Hepatic stellate cell (primary cell): ENCODE measurements at places on chromosomes 5 and 9.

- DNase-seq = no peak
These were observed 460.8 kb downstream of the MTRR start for GRCh38 chr5:8329773-8330172.

DNA sequence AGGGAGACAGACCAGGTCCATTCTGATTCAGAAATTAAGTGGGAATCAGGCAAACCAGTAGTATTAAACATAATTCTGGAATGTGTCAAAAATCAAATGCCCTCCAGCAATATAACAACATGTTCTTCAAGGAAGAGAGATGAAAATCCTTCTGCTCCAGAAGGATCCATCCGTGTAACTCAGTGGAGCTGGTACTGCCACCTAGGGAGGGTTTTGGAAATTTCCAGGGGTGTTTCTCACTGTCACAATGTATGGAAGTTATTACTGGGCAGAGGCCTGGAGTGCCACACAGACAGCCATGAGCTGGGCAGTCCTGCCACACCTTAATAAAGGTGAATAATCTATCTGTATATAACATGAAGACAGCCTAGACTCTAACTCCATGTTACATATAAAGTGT, 87.5 kb downstream of the TTLL11 start:
- peak; percentile 55 for DNase-seq

DNA sequence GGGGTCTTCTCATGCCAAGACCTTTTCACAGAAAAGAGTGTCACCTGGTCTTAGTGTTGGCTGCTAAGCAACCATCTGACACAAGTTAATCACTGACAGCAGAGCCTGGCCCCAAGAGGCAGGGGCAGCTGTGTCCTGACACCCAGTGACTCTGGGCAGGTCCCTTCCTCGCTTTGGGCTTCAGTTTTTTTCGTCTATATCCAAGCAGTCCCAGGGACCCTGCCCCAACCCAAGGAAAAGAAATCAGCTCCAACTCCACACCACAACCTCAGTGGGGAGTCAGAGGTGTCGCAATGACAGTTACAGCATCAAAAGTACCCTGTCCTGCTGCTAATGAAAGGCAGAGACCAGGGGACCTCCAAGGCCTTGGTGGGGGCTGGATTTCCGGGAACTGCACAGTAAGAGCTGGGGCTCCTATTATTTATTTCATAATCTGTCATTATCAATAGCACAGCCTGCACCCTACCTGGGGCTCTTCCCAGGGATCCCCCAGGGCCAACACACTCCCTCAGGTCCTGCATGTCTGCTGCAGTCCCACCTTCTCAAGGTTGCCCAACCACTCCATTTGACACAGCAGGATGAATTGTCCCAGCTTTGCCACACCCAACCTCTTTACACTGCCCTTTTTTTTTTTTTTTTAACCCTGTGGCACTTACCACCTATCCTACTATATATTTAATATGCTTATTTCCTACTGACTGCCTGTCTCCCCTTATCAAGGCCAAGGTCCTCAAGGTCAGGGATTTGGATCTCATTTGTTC, 9.4 kb downstream of the ANKS6 start:
- DNase-seq = no peak

DNA sequence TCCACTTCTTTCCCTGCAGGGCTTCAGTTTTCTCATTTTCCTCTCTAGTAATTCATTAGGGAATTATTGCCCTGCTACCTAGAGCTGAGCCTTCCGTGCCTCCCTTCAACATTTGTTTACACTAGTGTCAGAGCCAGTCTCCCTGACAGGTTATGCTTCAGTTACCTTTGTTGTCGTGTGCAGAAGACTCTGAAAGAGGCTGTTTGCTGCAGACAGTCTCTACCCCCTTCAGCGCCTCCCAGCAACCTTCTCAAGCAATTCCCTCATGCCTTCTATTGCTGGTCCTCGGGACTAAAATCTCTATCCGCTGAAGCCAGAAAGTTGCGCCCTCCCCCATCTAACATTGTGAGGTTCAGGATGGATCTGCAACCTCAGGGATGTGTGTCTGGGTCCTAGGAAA, 12.8 kb downstream of the RALGPS1 start:
- DNase-seq = no peak

GRCh38 chr9:126842977-126843799, 17.3 kb upstream of the ZBTB34 start:
- DNase-seq = no peak

- DNase-seq = no peak
These were observed 96.5 kb upstream of the ERCC6L2 start for GRCh38 chr9:95778957-95779356.

DNA sequence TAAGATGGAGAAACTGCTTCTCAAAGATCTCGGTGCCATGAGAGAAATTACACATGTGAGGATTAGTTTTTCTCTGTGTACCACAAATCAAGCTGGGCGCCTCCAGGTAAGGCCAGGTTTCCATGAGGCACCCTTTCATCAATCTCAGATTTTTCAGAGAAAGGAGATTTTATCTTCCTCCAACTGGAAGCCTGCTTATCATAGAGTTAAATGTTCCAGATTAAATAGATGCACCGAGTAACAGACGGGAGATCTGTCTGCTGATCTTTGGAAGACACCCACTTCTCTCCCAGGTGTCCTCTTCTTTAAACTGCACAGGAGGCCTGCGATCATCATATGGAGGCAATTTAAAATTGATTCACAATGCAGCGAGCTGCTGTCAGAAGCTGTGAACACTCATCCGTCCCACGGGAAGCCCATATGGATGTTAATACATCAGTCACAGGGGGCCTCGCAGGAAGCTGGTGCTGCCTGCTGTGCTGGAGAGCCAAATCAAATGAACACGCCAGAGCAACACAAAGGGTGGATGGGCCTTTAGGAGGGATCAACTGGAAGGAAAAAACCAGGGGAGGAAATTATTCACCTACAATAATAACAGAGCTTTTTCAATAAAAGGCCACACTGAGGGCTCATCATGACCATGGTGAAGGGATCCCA, 93.3 kb downstream of the TLE1 start:
- no peak for DNase-seq

DNA sequence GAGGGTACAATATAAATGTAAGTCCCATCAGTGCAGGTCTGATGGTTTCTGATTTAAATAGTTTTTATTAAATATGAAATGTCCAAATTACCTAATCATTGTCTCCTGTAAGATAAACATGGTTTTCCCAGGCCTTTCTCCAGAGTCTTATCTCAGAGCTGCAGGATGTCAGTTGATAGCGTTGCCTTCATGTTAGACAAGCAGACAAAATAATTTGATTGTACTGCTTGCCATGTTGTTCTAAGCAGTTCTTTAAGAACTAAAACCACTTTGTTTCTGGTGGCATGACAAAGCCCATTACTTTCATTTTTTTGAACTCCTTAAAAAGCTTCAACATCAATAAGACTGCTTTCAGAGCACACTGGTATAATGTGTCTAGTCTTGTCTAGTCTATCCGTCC, 1073.5 kb downstream of the MAT2B start:
- no peak for DNase-seq

GRCh38 chr5:8005416-8005815, 136.5 kb downstream of the MTRR start:
- DNase-seq = no peak

- DNase-seq = no peak
These were observed 251.6 kb upstream of the HAPLN1 start for GRCh38 chr5:83972236-83972635.

GRCh38 chr9:128034821-128035652, 32.1 kb downstream of the NAIF1 start:
- peak; percentile 87 for DNase-seq

DNA sequence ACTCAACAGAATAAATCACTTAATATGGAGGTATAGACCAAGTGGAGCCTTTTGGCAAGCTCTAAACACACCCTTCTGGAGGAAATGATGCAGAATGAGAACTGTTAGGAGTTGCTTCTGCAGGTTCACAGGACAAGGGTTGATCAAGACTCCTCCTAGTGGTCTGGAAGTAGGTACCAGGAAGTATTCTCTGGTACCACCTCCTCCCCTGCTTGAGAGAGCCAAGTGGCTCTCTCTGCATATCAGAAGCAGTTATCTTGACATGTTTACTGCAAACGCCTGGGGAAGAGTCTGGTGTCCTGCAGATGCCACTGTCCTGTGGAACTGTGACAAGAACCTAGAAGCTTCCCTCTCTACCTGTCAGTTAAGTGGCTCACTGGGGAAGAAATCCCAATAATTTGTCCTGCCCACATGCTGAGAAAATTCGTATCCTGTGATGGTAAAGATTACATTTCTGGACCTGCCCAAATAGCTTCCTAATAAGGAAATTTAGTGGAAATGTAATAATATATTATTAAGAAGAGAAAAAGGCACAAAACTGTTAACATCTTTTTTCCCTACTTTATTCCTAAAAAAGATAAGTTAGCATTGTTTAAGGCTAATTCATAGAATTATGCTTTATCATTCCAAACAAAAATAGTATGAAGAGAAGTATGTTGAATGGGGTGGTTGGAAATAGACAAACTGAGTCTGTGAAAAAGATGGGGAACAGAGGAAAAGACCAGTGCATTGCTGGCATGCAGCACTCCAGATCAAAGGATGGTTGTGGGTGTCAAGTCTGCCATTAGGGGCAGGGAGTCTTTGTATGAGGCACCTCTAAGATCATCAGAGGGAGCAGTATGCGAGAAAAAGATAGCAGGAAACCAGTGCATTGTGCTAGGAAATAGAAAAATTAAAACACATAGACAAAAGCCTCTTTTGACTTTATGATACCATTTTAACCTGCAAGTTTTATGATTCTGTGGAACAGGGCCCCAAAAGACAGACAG, 118.8 kb downstream of the CDC42SE2 start:
- peak; percentile 44 for DNase-seq

DNA sequence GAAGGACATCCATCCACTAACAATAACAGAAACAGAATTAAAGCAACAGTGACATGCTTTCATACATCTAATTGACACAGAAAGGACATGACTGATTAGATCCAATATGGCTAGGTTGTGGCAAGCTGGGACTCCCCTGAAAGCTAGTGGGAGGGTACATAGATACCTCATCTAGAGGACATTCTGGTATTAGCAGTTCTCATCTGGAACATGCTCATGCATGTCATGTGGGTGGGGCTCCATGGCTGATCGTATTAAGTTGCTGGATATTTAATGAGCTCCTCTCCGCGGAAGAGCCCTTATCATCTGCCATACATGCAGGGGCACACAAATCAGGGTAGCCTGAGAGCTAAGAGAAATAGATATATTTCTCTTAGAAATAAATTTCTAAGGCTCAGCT, 358.9 kb downstream of the ICE1 start:
- DNase-seq = no peak

- no peak for DNase-seq
These were observed 665.0 kb downstream of the NR2F1-AS1 start for GRCh38 chr5:92916036-92916435.

DNA sequence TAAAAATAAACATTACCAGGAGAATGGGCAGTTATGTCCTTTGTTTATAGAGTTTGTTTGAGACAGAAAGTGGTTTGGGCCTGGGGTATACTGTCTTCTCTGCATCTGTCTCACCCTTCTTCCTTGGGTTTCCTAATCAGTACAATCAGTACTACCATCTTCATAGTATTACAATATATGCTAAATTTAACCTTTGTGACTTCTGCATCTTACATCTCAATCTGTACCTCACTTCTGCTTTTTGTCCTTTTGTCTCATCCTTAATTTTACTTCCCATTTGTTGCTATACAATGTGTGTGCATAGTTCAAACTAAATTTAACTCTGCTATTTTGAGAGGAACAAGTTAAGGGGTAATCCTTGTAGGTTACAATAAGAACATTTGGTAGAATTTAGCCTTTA, 19.6 kb downstream of the FBXO38 start:
- DNase-seq = no peak

DNA sequence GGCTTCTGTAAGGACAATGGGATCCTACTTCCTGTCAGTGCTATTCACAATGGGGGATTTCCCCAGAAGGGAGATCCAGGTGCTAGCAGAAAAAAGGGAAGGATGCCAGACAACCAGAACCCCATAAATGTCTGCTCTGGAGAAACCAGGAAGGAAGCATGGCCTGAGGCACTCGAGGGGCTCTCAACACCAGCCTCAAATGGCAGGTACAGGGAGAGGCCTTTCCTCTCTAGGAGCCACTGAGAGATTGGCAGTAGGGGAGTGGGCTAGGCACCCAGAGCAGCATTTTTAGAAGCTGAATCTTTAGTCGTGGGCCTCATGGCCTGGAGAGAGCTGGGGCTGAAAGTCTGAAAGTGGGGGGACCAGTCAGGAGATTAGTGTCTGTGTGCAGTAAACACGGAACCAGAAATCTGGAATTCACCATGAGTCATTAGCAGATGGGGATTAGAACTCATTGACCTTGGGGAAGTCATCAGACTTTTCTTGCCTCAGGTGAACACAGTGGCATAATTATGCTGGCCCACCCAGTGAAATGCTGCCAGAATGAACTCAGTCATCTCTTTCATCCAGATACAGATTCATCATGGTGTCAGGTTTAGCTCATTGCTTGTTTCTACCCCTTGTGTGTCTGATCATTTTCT, 28.3 kb downstream of the ARHGEF28 start:
- DNase-seq = no peak

- DNase-seq = peak; percentile 16
These were observed 1.3 kb downstream of the PSAT1 start for GRCh38 chr9:78298046-78298765.

- no peak for DNase-seq
These were observed 52.4 kb downstream of the DMRT2 start for GRCh38 chr9:1102642-1102970.

- DNase-seq = no peak
These were observed 61.8 kb downstream of the ABCA1 start for GRCh38 chr9:104866191-104866590.

GRCh38 chr9:109852556-109852955, 72.6 kb downstream of the PALM2AKAP2 start:
- no peak for DNase-seq

GRCh38 chr5:160186480-160186879, 42.8 kb upstream of the FABP6 start:
- no peak for DNase-seq

- no peak for DNase-seq
These were observed 232.3 kb upstream of the PTGER4 start for GRCh38 chr5:40447438-40447837.

GRCh38 chr5:171410181-171410580, 9.3 kb upstream of the FGF18 start:
- DNase-seq = no peak

DNA sequence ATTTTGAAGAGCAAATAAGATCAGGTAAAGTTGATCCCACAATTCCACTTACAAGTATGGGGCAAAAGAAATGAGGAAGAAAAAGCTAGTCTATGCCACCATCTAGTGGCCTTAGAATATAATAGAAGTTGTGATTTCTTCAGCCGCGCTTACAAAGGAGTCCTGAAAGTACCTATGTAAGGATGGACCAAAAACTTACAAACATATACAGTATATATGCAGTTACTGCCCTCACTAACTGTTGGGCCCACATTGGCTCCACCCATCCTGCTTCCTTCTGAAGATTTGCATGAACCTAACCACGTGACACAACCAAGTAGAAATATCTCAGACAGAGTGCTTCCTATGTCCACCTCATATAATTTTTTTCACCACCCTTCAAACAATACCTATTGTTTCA, 11.7 kb upstream of the OR13D1 start:
- DNase-seq = peak; percentile 4
